ENCODE measurements at places on chromosomes 6 and 20.
A peak's percentile ranks its signal among the peaks of the same experiment; 100 is the strongest.

- DNase-seq: no peak
These were observed 131.9 kb upstream of the SGK1 start for GRCh38 chr6:134449781-134450180.

DNA sequence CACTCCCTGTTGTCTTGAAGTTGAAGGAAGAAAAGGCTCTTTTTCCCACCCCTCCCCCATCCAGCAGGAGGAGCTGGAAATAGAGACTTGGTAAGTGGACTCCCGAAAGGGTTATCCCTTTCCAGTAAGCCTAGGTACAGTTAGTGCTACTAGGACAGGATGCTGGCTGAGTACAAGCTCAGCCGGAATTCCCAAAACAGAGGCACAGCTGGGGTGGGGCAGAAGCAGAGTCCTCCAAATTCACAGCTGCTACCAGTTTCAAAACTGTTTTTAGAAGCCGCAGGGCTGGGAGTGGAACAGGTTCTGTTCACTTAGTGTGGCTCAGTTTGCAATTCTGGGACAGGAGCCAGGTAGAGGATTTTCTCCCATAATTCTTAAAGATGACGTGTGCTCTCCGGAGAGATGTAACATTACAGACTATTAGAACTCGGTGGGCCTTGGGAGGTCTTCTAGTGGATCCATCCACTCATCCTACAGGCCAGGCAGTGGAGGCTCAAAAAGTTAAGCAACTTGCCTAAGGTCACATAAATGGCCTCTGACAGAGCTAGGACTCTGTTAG, 19.0 kb upstream of the UTRN start:
- DNase-seq: no peak

DNA sequence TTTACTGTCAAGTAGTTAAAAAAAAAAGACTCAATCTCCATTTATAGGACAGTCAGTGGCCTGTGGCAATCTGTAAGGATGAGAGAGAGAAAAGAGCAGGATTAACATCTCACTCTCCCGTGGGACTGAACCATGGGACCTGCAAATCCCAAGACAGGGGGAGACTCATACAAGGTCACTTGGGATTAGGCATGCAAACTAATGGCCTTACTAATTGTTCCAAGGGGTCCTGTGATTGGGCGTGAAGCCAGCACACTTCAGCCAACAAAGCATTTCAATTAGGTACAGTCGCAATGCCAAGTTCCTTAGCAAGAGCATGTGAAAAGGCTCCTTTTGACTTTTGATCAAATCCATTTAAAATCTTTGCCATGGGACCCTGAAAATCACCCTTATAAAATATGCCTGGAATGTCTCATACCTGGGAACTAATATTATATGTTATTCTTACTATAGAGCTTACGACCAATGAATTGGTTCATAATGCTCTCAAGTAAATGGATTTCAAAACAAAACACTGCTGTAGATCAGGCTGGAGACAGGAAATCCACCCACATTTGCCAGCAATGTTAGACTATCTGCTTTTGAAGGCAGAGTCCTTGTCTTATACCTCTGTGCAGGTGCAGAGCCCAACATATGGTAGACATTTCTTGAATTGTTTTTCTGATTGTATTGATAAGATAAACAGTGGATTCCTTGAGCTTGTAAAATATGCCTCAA, 412.5 kb downstream of the GJA1 start:
- DNase-seq: no peak

DNA sequence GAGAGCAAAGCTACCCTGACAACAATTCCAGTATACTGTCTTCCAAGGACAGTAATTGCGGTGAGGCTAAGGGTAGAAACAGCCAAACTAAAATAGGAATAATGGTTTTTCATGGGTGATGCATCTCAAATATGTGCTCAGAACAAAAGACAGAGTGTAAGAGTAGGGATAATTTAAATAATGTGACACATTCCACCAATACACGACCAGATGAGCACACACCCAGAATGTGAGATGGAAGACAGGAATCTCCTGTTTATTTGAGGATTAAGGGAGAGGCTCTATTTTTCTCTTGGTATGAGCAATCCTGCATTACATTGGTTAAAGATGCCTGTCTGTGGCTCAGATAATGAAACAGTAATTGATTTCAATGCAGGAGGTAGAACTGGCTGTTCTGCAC, 292.9 kb upstream of the ZFP64 start:
- no peak for DNase-seq

- peak; percentile 23 for DNase-seq
These were observed 697 bp upstream of the CEP43 start for GRCh38 chr6:166998256-166999144.

- no peak for DNase-seq
These were observed 715.9 kb upstream of the POU3F2 start for GRCh38 chr6:98118397-98119045.

- DNase-seq: no peak
These were observed 266.9 kb upstream of the STXBP5 start for GRCh38 chr6:146937316-146937715.

All from activated CD4-positive, alpha-beta T cell treated with anti-CD3 and anti-CD28 coated beads, Interleukin-2, amount 50 U/mL, for 48 hours (primary cell).